Left renal pelvis (tissue), 4 donors: ENCODE measurements at places on chromosomes 4 and X. TPM values are rescaled to one million over a fixed set of nuclear protein-coding genes. Genes with fewer than 3 reads are reported as not detected.

The LDOC1 gene
- 73.0 TPM for polyA plus RNA-seq

The KLHL15 gene
- polyA plus RNA-seq = 14.1 TPM

The FGFR3 gene
- polyA plus RNA-seq = 2.7 TPM

The USP17L22 gene
- polyA plus RNA-seq = not detected

The TLR3 gene
- 17.1 TPM for polyA plus RNA-seq

The PLK4 gene
- 25.5 TPM for polyA plus RNA-seq

The UCHL1 gene
- 103 TPM for polyA plus RNA-seq

The MMAA gene
- 12.3 TPM for polyA plus RNA-seq

The PLAC8 gene
- 3.3 TPM for polyA plus RNA-seq
